ENCODE measurements at places on chromosomes 5 and 9.

DNA sequence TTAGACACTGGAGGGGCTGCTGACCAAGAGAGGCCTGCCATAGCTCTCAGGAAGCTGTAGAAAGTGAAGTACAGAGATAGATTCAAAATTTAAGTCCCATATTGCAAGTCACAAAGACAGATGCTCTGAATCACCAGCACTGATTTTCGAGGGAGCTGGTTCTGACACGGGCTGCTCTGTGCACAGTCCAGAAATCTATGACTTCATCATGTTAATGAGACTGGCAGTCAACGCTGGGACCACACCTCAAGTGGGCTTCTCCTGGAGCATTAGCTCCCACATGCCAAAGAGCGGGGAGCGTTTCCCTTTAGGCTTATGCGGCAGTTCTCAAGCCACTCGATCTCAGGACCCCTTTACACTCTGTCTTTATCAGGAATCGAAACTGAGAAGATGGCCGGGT is 34.2 kb upstream of the FAT2 start:
- no peak for DNase-seq

GRCh38 chr5:151523335-151523734 is 67.8 kb downstream of the FAT2 start:
- peak; percentile 70 for DNase-seq

GRCh38 chr9:98888801-98889421 is 54.8 kb upstream of the COL15A1 start:
- DNase-seq, result no peak

GRCh38 chr9:68705531-68706362 is 707 bp downstream of the PIP5K1B start:
- DNase-seq, result peak; percentile 4

DNA sequence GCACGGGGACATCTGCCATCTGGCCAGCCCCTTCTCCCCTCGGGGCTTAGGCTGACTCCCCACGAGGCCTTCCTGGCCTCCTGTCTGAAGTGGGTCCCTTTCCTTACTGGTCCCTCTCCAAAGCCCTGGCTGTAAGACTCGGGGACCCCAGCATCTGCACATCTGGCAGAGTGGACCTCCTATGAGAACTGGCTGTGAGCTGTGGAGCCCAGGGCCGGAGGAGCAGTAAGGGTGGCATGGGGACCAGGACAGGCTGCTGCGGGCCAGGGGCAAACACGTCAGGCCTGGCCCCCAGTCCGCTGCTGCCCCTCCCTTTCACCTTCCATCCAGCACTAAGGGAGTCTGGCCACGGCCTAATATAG is 33.8 kb downstream of the EXOC3 start:
- DNase-seq, result no peak

- no peak for DNase-seq
These were observed 453.0 kb downstream of the SLCO4C1 start for GRCh38 chr5:101843055-101843454.

DNA sequence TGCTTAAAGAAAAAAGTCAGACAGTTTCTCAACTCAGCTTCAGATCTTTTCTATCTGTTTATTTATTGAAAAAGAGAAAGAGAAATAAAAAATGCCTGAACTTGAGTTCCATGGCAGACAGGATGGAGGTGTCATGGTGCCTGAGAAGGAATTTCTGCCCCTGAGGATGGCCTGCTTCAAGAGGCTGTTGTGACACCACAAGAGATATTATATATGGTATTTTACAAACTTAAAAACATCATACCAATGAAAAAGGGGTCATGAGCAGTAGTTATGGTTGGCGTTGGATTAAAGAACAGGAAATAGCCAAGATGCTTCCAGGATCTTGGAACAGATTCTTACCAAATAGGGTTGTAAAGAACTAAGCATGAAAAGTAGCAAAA is 344.6 kb downstream of the GLIS3 start:
- DNase-seq, result no peak

DNA sequence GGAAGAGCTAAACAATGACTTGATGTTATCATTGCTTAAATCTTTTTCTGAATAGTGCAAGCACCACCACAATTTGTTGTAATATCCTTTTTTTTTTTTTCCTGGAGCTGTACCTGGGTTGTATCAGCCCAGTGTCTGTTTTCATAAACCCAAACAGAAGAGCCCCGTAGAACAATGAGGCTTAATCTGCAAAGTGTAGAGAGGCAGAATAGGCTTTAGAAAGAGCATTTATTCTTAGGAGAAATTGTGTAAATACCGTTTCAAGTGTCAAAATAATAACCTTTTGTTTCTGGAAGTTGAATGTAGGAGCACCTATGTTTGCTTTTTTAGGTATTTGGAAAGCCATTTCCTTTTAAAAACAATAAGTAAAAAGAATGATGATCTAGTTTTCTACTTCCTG is 26.4 kb downstream of the RGS7BP start:
- no peak for DNase-seq

- DNase-seq, result no peak
These were observed 92.1 kb downstream of the RXRA start for GRCh38 chr9:134418354-134418753.

DNA sequence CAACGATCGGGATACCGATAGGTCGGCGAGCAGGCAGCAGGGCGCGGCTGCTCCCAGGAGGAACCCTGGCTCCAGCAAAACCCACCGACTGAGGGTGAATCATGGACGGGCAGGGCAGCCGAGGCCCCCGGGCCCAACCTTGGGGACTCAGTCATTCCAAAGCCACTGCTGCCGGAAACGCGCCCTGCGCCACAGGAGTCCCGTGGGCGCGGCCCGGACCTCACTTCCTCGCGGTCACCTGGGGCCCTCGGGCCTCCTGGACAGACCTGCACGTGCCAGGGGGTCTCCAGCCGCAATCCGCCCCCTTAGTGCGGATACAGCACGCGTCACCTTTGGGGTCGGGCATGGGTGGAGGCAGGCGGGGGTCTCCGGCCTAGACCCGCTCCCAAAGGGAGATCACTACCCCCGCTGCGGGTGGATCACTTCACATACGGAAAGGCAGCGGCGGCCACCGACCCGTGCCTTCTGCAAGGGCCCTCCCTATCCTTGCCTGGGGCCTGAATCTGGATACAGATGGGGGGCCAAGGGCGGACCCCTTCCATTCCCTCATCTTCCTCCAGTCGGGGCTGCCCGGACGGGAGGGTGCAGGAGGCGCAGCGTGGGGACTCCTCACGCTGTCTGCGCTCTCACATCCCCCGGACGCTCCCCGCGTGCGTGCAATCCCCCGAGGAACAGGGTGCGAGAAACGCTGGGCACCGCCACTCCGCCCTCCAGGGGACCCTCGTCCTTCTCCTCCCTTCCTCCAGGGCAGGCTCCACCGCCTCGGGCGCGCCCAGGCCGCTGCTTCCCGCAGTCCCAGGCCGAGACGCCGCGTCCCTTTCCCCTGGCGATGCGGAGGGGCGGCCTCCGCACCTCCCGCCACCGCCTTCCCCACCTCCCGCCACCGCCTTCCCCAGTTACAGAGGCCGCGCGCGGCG is 586 bp downstream of the TXN start:
- peak; percentile 71 for DNase-seq

- DNase-seq, result no peak
These were observed 39.2 kb downstream of the RCL1 start for GRCh38 chr9:4831944-4832343.

DNA sequence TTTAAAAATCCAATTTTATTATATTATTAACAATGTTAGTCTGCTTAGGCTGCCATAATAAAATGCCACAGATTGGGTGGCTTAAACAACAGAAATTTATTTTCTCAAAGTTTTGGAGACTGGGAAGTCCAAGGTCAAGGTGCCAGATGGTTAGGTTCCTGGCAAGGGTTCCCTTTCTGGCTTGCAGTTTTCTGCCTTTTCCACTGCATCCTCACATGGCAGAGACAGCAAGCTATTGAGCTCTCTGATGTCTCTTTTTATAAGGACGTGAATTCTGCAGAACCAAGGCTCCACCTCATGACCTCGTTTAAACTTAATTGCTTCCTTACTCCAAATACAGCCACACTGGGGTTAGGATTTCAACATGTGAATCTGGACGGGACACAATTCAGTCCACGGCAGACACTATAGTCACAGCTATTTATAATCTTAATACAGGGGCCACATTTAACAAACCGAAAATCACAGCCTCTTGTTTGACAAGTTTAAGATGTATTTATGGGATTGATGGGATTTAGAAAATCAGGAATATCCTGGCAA is 174.9 kb upstream of the PUM3 start:
- no peak for DNase-seq

DNA sequence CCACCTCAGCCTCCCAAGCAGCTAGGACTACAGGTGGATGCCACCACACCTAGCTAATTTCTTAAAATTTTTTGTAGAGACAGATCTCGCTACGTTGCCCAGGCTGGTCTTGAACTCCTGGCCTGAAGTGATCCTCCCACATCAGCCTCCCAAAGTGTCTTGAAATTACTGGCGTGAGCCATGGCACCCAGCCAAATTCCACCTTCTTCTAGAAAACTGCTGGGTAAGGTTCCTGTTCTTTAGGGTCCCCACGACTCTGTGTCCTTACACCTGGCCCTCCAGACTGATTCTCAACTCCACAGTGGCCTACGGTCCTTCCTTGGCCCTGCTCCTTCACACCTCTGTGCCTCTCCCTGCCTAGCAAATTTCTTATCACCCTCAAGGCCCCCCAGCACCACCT is 1.9 kb downstream of the MAPK9 start:
- no peak for DNase-seq
